ENCODE measurements at places on chromosomes 3 and 15.

GRCh38 chr15:100502651-100503050 is 26.1 kb downstream of the CERS3 start:
- no peak for DNase-seq

- no peak for DNase-seq
These were observed 19.7 kb downstream of the B3GNT5 start for GRCh38 chr3:183272791-183273190.

DNA sequence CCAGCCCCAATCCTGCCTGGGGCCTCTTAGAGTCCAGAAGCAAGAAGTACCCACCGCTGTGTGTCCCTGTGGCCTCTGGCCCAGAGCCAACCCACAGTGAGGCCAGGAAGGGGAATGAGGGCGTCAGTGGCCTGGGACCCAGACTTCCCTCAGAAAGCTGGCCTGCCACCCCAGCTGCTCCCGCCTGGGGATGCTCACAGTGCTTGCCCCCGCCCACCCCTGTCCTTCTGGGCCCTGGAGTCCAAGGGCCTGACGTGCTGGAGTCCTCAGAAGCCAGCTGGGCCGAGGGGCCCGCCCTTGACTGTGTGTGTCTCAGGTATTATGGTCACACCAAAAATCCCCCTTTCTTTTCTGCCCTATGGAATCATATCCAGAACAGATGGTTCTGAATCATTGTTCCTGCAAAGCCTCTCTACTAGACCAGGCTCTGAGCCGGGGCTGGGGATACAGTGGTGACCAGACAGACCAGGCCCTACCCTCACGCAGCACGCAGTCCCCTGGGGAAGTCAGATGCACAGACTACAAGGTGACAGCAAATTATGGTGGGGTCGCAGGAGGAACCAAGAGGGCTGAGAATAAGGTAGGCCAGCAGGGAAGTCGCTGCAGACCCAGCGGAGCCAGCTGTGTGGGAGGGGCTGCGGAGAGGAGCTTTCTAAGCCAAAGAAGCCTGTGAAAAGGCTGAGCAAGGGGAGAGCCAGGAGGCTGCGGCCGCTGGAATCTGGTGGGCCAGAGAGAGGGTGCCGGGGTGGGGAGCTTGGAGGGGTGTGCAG is 99.1 kb downstream of the VGLL4 start:
- DNase-seq = no peak

DNA sequence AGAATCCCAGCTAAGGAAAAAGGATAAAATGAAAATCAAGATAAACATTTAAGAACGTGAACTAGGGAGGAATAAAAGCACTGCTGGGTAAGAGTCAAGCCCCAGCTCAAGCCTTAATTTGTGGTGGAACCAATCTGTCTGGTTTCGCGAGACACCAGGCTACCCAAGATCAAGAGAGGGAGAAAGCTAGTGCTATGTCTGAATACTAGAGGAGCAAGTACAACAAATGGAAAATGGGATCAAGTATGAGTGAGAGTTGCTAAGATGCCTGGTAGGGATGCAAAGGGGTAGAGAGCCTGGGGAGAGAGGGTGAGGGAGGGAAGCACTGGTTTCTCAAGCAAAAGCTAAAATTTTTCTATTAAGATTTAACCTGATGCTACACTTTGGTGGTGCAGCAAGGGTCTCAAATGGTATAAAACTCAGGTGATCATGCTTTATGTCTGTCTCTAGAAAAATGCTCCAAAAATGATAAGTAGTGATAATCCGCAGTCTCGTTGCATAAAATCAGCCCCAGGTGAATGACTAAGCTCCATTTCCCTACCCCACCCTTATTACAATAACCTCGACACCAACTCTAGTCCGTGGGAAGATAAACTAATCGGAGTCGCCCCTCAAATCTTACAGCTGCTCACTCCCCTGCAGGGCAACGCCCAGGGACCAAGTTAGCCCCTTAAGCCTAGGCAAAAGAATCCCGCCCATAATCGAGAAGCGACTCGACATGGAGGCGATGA is 1.7 kb upstream of the SETD5 start:
- no peak for DNase-seq

GRCh38 chr3:196896229-196896628 is 28.5 kb downstream of the SENP5 start:
- no peak for DNase-seq

DNA sequence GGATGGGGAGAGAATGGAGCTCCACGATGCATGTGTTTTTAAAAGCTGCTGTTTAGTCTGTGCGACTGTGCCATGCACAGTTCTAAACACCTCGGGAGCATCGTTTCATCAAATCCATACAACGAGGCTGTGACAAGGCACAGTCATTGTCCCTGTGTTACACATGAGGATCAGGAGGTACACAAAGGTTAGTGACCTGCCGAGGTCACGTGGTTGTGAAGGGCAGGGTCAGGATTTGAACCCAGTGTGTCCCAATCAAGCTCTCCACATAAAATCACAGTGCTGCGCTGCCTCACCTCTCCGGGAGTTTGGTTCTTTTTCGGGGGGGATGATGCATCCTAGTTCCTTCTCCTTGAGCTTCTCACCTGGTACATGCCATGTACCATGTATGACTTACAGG is 18.7 kb upstream of the KIF23 start:
- DNase-seq = no peak

DNA sequence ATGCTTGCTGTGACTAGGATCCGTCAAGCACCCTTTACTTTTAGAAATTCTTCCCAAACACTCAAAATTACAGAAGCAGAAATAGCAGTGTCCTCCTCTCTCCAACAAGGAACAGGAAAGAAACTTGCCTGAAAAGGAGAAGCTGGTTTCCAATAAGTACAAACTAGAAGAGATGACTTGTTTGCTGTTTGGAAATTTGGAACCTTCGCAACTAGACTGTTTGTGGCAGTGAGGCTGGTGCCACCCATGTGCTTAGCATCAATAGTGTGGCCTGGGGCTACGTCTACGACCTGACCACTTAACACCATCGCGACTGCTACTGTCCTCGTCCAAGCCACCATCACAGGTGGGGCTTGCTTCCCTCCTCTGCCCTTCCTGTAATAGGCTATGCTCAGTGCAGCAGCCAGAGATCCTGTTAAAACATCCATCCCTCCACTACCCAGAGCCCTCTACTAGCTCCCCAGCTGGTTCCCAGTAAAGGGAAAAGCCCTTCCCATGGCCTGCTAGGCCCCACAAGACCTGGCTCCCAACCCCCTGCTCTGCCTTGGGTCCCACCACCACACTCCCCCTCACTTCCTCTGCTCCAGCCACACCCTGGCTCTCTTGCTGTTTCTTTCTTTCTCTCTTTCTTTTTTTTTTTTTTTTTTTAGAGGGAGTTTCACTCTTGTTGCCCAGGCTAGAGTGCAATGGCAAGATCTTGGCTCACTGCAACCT is 52.6 kb upstream of the CCR2 start:
- DNase-seq = no peak

DNA sequence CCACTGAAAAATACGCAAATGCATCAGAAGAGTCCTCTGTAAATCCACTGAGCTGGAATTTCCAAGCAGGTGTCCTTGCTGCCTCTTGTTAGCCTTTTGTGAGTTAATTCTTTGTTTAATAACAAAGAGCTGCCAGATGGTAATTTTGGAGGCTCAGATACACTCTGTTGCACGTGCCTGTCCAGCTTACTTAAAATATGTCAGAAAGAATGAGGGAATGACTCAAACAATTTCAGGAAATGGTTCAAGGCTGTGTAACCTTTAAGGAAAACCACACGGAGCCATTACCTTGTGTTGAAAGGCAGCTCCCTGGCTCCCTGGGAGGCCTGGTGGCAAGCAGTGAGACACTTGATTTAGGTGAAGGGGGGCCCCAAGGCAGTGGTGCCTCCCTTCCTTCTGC is 302.2 kb upstream of the CTDSPL start:
- DNase-seq = peak; percentile 37

- DNase-seq = no peak
These were observed 478.7 kb downstream of the RBMS3 start for GRCh38 chr3:29759411-29760225.

GRCh38 chr3:121545049-121545573 is 677 bp downstream of the POLQ start:
- no peak for DNase-seq

DNA sequence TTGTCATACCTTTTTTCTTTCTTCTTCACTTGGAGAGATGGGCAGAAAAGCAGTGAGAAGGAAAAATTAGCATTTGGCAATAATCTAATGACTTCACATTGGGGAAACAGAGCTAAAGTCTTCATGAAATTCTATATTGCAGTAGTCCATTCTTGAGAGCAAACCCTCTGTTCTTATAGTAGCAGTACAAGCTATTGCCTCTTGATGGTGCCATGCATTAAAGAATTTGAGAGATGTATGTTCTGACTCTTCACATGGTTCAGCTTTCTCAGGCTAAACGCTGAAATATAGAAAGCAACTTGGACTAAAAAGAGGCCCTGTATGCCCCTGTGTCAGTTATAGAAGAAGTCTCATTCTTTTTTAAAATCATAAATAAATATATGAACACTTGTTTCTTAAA is 36.0 kb downstream of the PHLDB2 start:
- DNase-seq = no peak

GRCh38 chr3:184800349-184800930 is 11.5 kb upstream of the VPS8 start:
- DNase-seq = no peak

GRCh38 chr3:159765860-159766294 is 222.8 kb upstream of the IL12A start:
- no peak for DNase-seq

DNA sequence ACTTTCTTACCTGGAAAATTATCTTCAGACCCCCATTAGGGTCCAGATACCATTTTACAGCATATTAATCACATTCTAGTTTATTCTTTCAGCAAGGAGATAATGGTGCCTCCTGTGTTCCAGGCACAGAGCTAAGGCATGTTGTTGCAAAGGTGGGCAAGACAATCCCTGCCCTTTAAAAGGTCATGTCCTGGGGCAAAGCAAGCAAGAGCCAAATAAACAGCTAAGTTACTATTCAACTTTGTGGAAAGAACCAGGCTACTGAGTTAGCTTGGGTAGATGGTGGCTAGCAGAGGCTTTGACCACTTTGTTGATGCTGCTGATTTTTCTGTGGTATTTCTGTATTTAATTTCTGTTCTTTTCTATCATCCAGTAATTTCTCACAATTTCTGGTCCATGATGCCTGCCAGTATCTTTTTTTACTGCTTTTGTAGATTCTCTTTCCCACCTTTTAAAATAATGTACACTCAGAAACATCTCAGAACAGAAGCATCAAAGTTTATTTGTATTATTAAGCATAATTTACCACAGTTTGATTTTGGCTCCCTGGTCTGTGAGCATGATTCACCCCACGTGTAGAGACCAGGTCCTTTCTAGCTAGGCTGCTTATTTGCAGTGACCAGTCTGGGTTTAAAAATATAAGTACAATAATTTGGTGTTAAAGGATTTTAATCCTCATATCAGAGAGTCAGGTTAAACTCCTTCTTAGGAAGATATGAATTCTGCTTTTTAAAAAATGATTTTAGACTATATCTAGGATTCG is 71.5 kb downstream of the LRRC28 start:
- DNase-seq = no peak

GRCh38 chr15:34650177-34650576 is 66.7 kb upstream of the GOLGA8B start:
- no peak for DNase-seq

DNA sequence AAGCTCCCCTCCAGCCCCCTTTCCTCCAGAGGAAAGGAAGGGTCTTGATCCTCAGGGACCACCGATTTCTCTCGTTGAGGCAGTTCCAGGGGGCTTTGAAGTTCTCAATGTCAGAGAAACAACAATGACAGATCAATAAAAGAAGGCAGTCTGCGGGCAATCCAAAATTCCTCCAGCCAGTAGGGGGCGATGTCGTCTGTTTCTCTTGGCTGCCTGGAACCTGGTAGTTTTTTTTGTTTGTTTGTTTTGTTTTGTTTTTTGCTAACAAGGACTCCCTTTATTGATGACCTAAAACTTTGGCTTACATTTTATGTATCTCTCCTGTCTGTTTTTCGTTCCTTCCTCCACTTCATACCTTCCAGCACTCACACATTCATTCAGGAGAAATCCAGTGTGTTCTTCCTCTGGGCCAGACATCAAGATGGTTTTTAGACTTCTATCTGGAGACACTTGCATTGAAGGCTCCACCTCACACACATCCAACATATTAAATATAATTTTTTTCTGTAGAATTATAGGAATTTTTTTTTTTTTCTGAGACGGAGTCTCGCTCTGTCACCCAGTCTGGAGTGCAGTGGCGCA is 276.6 kb downstream of the RPLP1 start:
- no peak for DNase-seq

GRCh38 chr3:72018343-72018984 is 233.5 kb upstream of the PROK2 start:
- no peak for DNase-seq

GRCh38 chr15:95085056-95085455 is 853.7 kb downstream of the MCTP2 start:
- DNase-seq = no peak

DNA sequence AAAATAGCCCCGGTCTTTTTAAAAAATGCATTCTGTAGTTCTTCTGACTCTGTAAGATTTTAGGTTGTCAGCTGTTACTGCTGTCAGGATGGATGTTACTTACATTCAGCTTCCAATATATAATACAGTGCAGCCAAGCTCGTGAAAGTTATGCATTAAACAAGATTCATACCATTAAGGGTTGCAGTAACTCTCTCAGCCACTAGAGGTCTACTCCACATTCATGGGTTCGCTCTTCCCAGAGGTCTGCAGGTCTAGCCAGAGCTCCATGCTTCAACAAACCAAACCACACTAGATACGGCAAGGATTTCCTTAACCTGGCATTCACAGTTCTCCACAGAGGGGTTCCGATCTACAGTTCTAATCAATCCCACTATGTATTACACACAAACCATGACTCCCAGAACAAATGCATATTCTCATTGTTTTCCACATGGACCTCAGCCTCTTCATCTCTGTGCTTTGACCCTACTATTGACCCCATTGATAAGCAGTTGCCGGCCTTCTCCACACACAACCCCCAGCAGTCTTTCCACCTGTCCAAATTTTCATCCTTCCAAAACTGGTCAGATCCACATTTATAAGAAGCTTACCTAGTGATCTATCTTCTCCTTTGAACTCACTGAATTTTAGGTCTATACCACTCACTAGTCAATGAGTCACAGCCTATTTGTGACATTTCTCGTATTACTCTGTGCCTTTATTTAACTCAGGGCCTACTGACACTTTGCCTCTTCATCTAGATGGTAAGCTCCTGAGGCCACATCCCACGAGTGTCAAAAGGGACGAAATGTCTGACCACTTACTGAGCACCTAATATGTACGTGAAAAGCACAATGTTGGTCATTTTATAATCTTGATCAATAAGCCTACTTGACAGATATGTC is 33.7 kb downstream of the RORA start:
- no peak for DNase-seq
